Muscle of arm (tissue), 14 donors: ENCODE measurements at places on chromosomes 6 and 20. TPM values are rescaled to one million over a fixed set of nuclear protein-coding genes. Genes with fewer than 3 reads are reported as not detected.
A peak's percentile ranks its signal among the peaks of the same experiment; 100 is the strongest.

DNA sequence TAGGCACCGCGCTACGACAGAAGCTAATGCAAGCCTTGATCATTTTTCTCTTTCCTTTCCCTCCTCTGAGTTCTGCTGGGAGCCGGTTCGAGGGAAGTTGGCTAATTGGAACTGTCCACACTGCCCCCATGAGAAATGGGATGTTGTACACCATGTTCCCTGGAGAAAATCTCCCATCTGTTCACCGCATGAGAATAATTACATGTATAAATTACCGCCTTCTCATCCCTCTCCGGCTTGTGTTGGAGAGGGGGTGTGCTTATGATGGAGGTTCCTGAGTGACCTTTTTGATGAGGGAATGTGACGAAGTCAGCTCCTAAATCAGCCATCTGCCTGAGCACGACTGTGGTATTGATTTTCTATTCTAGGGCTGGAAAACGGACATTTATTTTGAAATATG lies 320.2 kb upstream of the SULF2 start:
- no peak for DNase-seq

DNA sequence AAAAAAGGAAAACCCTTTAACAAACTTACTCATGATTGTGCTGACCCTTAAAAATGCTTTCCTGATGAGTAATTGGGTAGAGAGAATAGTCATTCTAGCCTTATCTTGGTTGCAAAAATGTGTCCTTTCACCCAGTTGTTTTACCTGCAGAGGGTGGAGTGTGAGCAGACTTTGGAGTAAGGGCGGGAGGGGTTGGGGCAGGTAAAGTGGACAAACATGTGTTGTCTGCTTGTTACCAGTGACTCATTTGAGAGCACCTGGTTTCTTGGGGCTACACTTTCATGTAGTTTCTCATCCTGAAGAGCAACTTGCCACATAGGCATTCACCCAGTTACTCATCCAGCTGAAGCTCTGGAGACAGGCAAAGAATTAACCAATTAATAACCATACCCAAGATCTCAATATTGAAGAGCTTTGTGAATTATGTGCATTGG lies 121.1 kb downstream of the TNFRSF21 start:
- DNase-seq, result no peak

DNA sequence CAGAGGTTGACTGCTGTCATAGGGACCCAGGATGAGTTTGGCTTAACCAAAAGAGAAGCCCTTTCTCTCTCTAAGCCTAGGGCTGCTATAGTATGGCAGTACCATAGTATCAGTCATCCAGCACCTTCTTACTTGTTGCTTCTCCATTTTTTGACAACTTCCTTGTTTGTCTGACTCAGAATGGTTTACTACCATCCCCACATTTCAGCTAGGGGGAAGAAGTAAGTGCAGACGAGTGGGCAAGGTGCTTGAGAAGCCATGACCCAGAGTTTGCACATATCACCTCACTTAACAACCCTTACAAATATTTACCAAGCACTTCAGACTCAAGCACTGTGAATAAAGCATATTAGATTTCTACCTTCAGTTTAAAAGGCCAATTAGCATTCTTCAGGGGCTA lies 289.9 kb upstream of the TSHZ2 start:
- DNase-seq, result no peak

DNA sequence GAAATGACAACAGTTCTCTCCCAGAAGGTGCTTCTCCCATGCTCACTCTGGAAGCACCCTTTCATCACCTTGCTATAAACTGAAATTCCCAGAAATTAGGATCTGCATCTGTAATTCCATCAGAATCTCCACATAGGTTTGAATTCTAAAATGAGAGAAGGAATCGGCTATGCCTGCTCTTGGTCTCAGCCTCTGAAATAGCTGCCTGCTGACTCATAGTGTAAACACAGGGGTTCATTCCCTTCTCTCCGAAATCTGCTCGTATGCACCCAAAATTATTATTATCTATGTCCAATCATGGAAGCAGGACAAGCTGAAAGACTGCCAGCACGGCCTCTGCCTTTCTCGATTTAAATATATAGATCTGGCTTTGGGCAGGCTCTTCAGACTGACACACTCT lies 74.6 kb upstream of the TAB2 start:
- DNase-seq, result no peak

GRCh38 chr20:46402331-46402811 lies 4.0 kb downstream of the ELMO2 start:
- no peak for DNase-seq

DNA sequence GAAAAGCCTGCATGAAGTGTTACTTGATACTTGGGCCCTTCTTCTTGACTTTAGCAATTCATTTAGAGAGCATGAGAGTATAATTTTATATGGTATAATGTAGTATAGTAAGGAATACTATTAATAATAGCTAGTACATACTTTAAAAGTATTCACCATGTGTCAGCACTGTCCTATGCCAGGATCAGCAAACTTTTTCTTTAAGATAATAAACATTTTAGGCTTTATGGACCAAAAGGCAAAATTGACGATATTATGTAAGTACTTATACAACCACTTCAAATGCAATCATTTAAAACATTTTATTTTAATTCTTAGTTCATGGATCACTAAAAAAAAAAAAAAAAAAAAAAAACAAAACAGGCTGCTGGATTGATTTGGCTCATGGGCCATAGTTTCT lies 163.9 kb downstream of the IBTK start:
- no peak for DNase-seq

The MEA1 gene
- polyA plus RNA-seq, result 38.6 TPM

DNA sequence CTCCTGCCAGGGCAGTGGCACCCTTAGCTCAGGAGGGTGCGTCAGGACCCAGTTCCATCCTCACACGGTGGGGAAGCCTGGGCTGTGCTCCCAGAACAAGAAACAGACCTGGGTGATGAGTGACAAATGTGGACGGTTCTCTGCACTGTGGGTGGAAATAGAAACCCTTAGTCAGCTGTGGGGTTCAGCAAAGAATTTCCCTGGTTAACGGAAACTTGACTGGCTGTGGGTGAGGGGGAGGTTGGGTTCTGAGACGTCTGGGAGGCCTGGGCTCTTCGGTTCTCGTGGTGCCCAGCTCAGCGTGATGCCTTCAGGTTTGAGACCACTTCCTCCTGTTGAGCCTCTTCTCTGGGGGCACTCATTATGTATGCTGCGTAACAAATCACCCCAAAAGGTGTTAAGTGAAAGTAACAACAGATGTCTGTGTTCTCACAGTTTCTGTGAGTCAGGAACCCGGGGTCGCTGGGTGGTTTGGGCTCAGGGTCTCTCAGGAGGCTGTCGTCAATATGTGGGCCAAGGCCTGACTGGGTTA lies 53.1 kb upstream of the FAM83D start:
- no peak for DNase-seq

DNA sequence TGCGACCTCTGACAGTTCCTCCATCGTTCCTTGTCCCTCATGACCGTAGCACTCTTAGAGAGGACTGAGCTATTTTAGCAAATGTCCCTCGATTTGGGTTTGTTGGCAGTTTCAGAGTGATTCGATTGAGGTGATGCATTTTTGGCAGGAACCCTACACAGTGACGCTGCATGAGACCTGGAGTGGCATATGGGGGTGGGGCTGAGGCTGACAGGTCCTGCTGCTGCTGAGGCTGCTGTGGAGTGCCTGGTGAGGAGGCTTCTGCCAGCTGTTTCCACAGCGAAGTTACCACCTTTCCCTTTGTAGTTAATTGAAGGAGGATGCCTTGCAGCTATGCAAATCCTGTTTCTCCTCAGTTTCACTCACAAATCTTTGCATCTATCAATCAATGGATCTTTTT lies 19.8 kb downstream of the PXDC1 start:
- no peak for DNase-seq

GRCh38 chr20:43842126-43843020 lies 72.3 kb upstream of the TOX2 start:
- no peak for DNase-seq

GRCh38 chr20:43583982-43584432 lies 6.7 kb upstream of the IFT52 start:
- peak; percentile 7 for DNase-seq

- DNase-seq, result no peak
These were observed 4.6 kb downstream of the FOXQ1 start for GRCh38 chr6:1316489-1316971.

DNA sequence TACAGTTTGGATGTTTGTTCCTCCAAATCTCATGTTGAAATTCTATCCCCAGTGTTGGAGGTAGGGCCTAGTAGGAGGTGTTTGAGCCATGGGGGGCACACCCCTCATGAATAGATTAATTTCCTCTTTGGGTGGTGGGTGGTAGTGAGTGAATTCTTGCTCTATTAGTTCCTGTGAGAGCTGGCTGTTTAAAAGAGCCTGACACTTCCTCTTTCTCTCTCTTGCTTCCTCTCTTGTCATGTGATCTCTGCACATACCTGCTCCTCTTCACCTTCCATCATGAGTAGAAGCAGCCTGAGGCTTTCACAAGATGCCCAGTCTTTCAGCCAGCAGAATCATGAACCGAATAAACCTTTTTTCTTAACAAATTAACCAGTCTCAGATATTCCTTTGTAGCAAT lies 340.2 kb upstream of the CHD6 start:
- DNase-seq, result no peak

- no peak for DNase-seq
These were observed 44.0 kb downstream of the SIRPA start for GRCh38 chr20:1939270-1939595.

- DNase-seq, result no peak
These were observed 37.2 kb upstream of the STXBP5 start for GRCh38 chr6:147166992-147167391.

- DNase-seq, result no peak
These were observed 22.9 kb upstream of the AFDN start for GRCh38 chr6:167803816-167804215.

DNA sequence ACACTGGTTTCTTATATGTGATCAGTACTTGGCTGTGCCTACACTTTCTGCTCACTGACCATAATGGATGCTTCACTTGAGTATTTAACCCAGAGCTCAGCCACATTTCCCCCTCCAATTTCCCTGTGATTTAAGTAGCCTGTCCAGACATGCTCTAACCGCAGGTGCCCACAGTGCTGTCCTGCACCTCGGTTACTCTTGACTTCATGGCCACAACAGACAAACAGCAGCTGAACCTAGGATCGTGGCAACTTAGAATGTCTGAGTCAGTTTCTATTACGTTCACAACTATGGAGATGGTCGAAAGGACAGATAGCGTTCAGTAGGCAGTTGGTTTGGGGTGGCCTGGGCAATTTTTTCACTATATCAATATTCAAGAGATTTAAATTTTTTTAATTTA lies 306.9 kb upstream of the SGK1 start:
- no peak for DNase-seq

The CALHM6 gene
- polyA plus RNA-seq, result 3.9 TPM

The STMND1 gene
- polyA plus RNA-seq, result not detected

The KIAA0408 gene
- 27.8 TPM for polyA plus RNA-seq

- no peak for DNase-seq
These were observed 88.2 kb downstream of the SLC23A2 start for GRCh38 chr20:4913147-4913546.

DNA sequence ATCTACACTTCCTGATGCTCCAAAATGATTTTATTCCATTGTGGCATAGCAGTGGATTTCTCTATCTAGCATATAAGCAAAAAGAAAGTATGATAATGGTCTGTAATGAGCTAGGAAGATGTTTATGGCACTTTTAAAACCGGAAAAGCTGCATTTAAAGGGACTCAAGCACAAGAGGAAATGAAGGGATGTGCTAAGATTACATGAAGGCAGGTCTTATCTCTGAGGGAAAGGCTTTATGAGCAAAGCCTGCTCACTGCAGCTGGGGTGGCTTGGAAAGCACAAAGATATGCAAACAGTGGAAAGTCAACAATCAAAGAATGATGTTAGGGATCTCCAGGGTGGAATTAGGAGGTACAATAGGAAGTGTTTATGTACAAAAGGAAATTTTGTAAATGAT lies 138.2 kb downstream of the TENT5A start:
- DNase-seq, result no peak

DNA sequence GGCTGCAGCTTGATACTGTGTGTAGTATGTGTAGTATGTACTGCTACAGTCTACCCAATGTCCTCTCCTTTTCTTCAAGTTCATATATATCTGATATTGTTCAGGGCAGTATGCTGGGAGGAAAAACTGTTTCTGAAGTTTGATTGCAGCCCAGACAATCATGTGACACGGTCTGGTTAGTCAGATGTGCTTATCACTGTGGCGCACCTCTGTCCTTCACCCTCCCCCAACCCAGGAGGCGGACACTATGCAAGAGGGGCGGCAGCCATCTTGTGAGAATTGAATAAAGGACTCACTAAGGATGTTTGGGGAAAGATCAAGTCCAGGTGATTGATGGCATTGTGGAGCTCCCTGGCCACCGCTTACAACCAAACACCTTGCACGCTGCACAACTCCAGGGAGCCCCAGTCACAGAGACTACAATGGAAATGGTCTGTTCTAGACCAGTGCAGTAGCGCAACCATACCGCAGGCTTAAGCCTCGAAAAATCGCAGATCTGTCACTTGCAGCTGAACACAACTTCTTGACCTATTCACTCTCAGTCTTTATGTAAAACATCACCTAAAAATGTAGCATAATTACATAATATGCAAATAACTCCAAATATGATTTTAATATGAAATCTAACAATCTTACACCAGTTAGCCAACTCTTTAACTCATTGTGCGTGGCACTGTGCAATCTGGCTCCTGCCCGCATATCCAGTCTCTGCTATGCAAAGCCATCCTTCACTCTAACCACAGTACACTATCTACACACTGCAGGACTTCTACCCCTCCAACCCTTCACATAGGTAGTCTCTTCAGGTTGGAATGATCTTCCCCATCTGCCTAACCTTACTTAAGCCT lies 79.3 kb downstream of the VGLL2 start:
- DNase-seq, result no peak

- no peak for DNase-seq
These were observed 429 bp downstream of the AMD1 start for GRCh38 chr6:110874880-110875547.

The RBPJL gene
- polyA plus RNA-seq, result not detected

DNA sequence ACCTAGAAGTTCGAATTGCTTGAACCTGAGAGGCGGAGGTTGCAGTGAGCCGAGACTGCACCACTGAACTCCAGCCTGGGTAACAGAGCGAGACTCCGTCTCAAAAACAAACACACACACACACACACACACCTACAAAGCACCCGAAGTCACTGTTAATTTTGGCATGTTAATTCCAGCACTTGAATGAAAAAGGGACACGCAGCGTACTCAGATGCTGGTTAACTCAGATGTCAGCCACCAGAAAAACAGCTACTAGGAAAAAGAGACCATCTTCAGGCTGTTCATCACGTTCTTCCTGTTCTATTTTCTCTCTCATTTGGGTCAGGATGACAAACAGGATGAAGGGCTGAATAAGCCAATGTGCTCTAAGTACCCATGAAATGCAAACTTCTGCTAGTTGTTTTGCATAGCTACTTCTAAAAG lies 46.9 kb downstream of the BLOC1S5 start:
- DNase-seq, result no peak

The OR2J3 gene
- polyA plus RNA-seq, result not detected

The ZSCAN23 gene
- polyA plus RNA-seq, result 4.6 TPM

The TTLL9 gene
- polyA plus RNA-seq, result 0.40 TPM

The HUS1B gene
- not detected for polyA plus RNA-seq

- DNase-seq, result no peak
These were observed 45.8 kb downstream of the CPNE5 start for GRCh38 chr6:36793296-36793912.

The RFX6 gene
- not detected for polyA plus RNA-seq
